ENCODE measurements at places on chromosomes 5 and 9. TPM values are rescaled to one million over a fixed set of nuclear protein-coding genes. Genes with fewer than 3 reads are reported as not detected.

The SPINK7 gene
- not detected for total RNA-seq

The STC2 gene
- total RNA-seq = 48.6 TPM

The ISCA1 gene
- 36.7 TPM for total RNA-seq

The DOCK2 gene
- 2.1 TPM for total RNA-seq

The SMIM33 gene
- not detected for total RNA-seq

The RPP25L gene
- total RNA-seq = 43.1 TPM

The CMYA5 gene
- 0.17 TPM for total RNA-seq

The CPLANE1 gene
- total RNA-seq = 4.8 TPM

The SOX30 gene
- total RNA-seq = not detected

The SLC26A2 gene
- total RNA-seq = 19.5 TPM

The NDUFS6 gene
- total RNA-seq = 102 TPM

The FBN2 gene
- total RNA-seq = 12.8 TPM

The TXNDC8 gene
- not detected for total RNA-seq

- DNase-seq = no peak
These were observed 126.9 kb upstream of the ANKH start for GRCh38 chr5:14998491-14998890.

DNA sequence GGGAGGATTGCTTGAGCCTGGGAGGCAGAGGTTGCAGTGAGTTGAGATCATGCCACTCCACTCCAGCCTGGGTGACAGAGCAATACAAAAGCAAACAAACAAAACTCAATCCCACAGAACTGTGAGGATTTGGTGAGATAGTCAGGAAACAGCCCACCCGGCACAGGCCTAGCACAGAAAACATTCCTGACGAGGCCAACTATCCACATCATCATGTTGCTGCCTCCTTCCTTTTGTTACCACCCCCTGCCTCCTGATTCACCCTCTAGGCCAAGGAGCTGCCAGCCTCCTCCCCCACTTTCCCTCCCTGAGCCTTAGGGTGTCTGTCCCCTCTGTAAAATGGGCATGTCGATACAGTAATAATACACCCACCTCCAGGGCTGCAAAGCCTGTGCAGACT is 39.0 kb downstream of the STK10 start:
- DNase-seq = peak; percentile 41

DNA sequence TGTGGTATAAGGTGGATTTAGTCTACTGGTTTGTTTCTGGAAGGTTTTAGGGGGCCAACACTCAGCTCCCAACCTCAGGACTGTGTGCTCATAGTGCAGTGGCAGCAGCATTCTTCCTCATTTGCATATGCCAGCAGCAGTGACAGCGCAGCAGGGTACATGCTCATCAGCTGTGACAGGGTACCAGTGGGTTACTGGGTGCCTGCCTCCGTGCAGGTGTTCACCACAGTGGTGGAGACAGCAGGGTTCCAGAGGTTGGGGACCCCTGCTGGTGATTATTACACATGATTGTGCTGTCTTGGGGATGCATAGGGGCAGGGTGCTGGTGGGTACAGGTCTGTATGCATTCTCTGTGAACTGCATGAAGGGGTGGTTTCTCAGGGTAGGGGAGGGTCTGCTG is 45.5 kb upstream of the IFNE start:
- DNase-seq = no peak

GRCh38 chr5:179731791-179732411 is 721 bp upstream of the MAML1 start:
- DNase-seq = no peak

- DNase-seq = no peak
These were observed 63.9 kb downstream of the KIAA1958 start for GRCh38 chr9:112550531-112550930.

GRCh38 chr9:91949392-91949945 is 559 bp downstream of the ROR2 start:
- DNase-seq = no peak

- DNase-seq = peak; percentile 42
These were observed 180.5 kb downstream of the RFK start for GRCh38 chr9:76213751-76214150.

GRCh38 chr5:41182666-41183065 is 30.7 kb downstream of the C6 start:
- DNase-seq = no peak

DNA sequence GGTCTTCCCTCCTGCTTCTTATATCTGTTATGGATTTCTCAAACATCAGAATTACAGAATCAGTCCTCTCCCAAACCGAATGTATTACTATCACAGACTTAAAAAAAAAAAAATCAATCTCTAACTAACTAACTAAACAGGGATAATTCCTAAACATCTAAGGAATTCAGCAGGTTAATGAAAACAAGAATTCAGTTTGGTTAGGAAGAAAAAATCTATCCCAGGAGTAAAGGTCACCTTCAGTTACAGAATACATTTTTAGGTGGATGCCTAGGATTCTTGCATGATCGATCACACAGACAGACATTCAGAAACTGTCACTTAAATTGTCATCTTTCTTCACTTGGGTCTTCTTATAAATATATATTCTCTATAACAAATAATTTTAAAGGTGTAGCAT is 11.5 kb downstream of the PTAR1 start:
- no peak for DNase-seq

GRCh38 chr9:129840034-129840433 is 4.8 kb downstream of the USP20 start:
- DNase-seq = no peak

DNA sequence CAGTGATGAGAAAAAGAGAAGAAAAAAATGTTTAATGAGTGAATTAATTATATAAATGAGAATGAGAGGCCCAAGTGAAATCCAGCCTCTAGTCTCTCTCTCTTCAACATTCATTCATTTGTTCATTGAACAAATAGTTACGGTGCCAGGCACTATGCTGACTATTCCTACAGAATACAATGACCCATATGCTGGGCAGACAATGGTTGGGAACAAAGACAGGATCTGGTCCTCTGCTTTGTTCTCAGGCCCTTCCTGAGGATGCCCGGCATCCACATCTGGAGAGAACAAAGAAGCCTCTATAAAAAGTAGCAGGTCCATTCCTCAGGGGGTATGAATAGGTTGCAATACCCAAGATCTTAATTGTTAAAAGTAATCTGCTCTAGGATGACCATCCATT is 6.9 kb downstream of the ADAM19 start:
- no peak for DNase-seq

- DNase-seq = no peak
These were observed 127.1 kb downstream of the ZNF354C start for GRCh38 chr5:179187229-179187678.

DNA sequence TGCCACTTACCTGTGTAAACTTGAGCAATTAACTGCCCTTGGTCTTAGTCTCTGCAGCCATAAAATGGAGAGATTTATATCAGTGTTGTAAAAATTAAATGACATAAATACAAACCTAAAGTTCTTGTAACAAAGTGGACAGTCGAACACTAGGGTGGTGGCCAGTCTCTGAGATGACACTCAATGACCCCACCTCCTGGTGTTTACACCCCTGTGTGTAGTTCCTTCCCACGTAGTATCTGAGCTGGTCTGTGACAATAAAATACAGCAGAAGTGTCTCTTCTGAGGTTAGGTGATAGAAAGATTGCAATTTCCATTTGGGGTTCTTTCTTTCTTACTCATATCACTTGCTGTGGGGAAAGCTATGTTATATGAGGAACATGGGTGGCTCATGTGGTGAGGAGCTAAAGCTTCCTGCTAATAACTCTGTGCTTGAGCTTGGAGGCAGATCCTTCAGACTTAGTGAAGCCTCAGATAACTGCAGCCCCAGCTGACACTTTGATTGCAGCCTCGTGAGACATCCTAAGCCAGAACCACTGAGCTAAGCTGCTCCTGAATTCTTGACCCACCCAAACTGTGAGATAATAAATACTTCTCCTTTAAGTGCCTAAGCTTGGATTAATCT is 173.4 kb upstream of the CHD1 start:
- DNase-seq = no peak

GRCh38 chr9:137070906-137071275 is 534 bp upstream of the SAPCD2 start:
- DNase-seq = no peak

GRCh38 chr5:84255315-84255714 is 129.4 kb downstream of the EDIL3 start:
- DNase-seq = peak; percentile 44

DNA sequence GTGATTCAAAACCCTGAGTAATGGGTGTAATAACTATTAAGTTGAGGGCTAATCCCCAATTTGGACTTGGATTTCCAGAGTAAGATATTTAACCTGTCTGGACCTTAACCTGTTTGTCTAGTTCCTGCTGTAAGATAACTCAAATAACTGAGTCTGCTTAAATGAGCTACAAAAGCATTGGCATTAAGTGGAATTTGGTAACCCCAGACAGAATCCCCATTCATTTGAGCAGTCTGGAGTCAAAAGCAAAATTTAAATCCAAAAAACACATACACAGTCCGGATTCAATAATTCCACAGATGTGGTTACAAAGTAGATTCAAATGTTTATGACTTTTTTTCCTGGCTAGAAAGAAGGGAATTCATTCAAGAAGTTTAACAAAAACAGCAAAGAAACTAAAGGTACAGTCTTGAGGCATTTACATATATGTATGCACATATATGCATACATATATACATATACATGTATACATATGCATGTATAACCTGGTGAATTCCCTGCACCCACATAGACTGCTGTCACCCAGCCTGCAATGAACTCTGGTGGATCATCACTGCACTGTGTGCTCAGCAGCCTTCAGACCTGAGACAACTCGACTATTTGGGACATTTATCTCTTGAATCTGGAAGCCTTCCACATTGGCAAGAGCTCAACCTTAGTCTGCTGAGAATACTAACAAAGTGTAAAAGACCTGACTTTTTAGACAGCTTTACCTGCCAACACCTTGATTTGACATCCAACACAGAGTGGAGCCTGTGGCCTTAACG is 205.4 kb downstream of the LURAP1L start:
- DNase-seq = no peak

DNA sequence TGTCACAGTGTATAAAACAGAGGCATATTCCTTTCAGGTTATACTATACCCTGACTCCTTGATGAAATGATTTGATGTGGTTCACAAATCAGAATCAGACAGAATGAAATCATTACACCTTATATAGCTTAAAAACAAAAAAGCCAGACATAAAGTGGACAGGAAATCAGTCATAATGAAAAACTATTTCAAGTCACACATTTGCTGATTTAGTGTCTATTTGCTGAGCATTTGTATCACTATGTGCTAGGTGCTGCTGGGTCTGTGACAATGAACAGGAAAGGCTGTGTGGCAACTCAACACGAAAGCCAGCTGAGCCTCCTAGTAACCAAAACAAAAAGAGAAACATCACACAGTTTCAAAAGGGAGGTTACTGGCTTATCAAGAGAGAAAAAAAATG is 194.0 kb downstream of the EFNA5 start:
- peak; percentile 58 for DNase-seq

- DNase-seq = no peak
These were observed 128.4 kb downstream of the SNX18 start for GRCh38 chr5:54645882-54646355.

DNA sequence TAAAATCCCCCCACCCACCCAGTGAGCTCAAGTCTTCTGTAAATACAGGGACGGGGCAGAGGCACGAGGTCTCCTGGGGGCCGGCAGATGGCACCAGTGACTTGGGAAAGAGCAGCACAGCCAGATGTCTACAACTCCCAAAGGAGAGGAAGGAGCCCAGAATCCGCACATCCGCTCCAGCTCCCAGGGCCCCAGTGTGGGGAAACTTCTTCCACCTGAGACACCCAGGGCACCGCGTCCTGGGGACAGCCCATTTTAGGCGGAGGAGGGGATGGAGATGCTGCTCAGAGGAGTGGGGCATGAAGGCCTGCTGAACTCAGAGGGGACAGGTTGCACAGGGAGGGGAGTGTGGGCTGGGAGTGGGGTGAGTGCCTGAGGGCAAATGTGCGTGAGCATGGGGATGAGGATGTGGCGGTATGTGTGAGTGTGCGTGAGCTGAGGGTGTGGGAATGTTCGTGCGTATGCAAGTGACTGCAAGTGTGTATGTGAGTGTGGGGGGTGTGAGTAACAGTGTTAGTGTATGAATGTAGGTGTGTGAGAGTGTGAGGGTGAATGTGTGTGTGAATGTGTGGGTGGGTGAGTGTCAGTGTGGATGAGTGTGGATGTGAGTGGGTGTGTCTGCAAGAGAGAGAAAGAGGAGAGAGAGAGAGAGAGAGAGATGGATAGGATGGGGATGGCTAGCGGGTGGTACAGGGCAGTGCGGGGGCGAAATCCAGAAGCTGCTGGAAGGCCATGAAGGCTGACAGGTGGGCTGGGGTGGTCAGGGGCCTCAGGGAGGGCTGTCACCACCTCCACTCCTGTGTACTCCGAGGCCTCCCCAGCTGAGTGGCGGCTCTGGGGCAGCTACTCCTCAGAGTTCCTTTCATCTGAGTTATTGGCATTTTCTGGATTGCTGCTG is 63.5 kb downstream of the DUSP1 start:
- DNase-seq = peak; percentile 70

GRCh38 chr5:10297646-10298204 is 10.0 kb downstream of the CMBL start:
- DNase-seq = no peak

- DNase-seq = no peak
These were observed 347.0 kb upstream of the ADAMTSL1 start for GRCh38 chr9:18126831-18127498.

Data from HT1080 (cell line).